ENCODE measurements at places on chromosomes 7 and 10.

GRCh38 chr7:24833549-24833948 lies 76.3 kb upstream of the GSDME start:
- DNase-seq = no peak

GRCh38 chr10:88989824-88990383 lies 694 bp upstream of the FAS start:
- no peak for DNase-seq

DNA sequence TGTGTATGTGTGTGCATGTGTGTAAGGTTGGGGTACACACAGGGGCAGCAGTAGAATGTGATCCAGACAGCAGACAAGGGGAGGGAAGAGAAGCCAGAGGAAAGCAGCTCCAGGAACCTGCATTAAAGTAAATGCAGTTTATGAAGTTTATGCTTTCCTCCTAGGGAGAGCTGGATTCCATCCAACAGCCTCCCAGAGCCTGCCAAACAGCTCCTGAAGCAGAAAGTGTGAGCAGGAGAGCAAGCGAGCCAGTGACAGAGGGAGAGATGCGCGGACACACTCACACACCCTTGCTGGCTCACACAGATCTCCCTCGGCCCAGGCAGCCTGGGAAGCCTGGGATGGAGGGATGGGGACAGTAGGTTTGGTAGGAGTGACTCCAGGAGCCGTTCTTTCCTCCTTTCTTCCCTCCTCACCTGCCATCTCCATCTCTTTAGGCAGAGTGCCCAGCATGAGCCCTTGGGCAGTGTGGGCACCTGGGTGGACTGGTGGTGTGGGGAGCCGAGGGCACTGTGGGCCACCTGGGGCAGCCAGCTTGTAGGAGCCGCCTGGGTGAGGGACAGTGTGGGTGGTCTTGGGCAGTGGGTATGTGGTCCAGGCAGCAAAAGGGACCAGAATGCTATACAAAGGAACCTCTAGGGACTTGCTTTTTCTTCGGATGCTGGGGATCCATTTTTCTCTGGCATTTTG lies 46.1 kb downstream of the PAX2 start:
- DNase-seq = no peak

DNA sequence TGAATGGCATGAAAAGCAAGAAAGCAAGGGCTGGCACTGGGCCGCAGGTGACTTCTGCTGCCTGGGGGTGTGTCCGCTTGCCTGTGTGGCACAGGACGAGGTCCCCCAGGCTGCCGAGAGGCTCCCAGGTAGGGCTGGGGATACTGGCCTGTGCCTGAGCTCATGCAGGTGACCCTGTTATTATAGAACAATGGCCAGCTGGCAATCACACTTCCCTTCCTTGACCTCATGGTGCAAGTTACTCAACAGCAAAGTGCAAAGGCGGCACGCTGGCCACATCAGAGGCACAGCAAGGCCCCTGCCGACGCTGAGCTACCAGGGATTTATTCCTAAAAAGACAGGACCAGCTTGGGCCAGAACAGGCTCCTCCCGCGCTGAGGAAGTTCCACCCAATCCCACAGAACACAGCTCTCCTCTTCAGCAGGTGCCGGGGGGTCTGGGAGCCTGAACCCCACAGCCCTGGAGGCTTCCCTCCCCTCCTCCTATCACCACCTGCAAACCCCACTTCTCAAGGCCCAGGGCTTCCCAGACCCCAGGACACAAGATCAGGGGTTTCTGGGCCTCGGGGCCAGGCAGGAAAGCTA lies 1.4 kb upstream of the ADAM8 start:
- no peak for DNase-seq

DNA sequence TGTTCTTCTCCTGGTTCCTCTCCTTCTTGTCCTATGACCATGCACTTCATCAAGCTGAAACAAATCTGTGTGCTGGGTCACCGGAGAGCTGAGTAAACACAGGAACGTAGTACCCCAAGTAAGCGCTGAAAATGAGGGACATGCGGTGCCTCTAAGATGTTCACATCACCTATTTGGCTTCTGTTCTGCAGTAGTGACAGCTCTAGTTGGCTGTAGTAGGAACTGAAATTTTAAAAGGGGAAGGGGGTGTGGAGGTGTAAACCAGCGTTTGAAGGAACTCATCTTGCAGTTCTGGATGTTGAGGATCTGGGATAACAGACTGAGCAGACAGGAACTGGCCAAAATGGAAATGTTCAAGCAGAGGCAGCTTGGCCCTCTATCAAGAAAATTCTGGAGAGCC lies 85.2 kb downstream of the WNT2 start:
- no peak for DNase-seq

DNA sequence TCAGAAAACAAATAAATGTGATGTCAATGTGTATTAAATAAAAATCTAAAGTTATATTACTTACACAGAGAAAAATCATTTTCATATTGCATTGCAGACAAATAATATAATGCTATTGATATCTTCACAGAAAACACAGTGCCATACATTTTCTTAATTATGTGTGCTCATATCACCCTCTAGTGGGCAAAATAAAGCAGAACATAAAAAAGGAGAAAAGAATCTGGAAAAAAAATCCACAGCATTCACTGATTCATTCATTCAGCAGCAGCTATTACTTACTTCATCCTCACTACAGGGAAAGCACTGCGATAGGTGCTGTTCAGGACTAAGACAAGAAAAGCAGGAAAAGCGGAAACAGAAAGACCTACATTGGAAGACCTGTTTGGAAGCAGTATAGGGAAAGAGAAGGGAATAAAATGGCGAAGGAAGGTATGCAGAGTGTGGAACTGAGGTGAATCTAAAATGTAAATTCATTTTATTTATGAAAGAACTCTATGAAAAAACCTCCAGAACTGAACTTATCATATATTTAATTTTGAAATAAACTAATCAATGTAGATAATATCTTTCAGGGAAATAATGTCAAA lies 73.2 kb downstream of the POT1 start:
- no peak for DNase-seq

DNA sequence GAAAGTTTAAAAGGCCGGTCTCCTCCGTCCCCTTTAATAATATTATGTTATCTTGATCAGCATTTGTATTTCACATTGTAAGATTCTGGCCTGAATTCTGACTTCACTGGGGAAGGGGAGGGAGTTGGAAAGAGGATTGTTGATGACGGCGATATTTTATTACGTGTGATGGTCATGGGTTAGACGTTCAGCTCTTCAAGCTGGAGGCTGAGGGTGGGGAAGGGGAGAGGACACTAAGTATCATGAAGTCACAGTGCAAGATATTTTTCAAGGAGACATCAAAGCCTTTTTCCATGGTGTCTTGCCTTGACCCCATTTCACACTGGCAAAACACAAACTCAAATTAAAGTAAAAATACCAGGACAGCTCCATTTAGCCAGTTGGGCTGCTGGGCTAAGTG lies 126.7 kb downstream of the WDR11 start:
- no peak for DNase-seq

DNA sequence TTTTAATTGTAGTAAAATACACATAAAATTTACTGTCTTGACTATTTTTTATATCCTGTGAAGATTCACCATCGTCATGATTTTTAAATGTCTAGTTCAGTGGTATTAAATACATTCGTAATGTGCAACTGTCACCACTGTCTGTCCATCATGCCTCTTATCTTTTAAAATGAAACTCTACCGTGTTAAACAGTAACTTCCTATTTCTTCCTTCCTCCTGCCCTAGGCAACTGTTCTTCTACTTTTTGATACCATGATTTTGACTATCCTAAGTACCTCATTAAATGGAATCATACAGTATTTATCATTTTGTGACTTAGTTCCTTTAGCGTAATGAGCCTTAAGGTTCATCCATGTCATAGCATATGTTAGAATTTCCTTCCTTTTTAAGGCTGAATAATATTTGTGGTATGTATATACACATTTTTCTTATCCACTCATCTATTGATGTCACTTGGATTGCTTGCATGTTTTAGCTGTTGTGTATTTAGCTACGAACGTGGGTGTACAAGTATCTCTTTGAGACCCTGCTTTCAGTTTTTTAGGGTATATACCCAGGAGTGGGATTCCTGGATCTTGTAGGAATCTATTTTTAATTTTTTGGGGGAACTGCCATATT lies 13.5 kb downstream of the SLK start:
- DNase-seq = no peak

GRCh38 chr10:104527013-104527412 lies 114.1 kb upstream of the SORCS3 start:
- no peak for DNase-seq

DNA sequence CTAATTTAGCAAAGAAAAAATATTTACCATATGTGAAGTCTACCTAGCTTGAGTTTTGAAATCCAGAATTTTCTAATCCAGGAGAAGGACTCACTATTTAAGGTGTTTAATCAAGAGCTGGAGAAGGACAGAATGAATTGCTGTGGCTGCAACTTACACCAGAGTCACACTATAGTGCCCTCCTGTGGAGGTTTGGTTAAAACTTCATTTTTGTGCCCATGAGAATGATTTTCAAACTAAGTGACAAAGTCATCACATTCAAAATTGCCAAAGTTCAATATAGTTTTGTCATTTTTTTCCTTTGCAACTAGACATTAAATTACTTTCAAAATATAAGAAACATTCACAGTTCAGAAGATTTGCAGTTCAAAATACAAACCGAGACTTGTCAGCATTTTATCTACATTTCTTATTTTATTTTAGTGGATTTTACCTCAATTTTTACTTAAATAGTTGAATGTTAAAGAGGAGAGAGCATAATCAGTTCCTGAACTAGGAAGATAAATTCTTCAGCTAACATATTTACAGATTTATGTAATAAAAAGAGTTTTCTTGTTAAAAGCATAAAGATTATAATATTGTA lies 70.7 kb downstream of the CABCOCO1 start:
- no peak for DNase-seq

GRCh38 chr7:140165422-140165821 lies 11.4 kb downstream of the KDM7A start:
- no peak for DNase-seq
